T-helper 9 cell (primary cell): ENCODE measurements at places on chromosomes 2 and 18.

GRCh38 chr2:168614172-168615018 is 158.3 kb downstream of the CERS6 start:
- no peak for DNase-seq

GRCh38 chr2:64581777-64582539 is 57.8 kb downstream of the AFTPH start:
- DNase-seq = no peak

DNA sequence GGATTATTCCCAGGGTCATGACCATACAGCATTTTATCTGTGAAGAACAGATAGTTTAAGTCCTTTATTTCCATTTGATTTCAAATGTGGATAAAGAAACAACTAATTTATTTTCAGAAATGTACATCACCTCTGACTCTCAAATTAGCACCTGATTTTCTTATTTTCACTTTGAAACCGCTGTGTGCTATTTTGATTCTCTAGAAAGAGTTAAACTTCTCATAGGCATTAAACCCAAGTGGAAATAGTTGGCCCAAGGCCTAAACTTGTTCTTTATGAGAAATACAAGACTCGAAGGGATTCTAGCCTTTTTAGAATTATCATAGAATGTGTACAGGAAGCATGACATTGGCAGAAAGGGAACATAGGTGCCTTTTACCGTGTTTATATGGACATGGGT is 41.5 kb upstream of the LTBP1 start:
- no peak for DNase-seq

DNA sequence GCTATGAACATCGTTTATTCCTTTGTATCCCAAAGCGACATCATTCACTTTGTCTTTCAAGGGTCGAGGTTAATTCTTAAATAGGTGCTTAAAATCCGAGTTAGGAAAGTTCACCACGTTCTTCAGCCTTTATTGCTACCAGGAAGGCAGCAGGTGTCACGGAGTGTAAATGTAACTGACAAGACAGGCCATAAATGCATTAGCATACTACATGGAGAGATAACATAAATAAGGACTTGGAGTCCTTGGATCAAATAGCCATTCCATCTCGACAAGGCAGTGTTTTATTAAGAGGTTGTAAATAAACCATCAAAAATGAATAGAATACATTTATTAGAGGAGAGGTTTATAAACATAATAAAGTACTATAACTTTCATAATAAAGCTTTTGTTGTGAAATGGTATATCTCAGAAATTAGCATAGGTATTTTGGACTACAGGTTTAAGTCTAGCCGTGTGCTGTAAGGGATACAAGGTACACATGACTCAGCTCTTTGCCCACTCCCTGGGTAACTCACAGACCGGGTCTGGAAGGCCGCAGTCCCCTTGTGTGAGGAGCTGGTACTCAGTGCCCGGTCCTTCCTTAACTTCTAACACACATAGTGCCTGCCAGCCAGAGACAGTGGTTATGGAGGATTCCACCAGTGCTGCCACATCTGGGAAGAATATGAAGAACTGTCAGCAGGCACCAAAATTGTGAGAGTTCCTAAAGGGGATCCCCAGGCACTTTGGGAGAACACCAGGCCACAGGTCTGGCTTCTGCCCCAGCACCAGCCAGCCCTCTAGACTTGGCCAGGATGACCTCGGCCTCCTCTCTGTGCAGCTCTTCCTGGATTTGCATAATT is 29.4 kb downstream of the CAPN13 start:
- DNase-seq = no peak

DNA sequence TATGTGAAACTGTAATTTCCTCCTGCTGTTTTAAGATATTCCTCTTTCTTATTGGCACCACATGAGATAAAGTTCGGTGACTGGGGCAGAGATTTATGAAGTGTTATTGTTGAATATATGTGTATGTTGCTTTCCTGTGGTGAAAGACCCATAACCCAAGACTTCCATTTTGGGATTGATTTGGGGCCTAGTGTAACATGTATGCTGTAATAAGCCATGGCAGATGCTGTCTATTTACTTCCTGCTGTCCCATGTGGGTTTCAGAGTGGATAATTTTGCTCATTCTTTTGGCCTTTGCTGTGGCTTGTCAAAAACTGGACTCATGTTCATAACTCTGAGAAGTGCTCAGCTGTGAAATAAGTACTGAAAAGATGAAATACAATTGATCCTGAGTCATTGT is 10.8 kb upstream of the MYO1B start:
- DNase-seq = no peak

GRCh38 chr2:45700407-45701013 is 49.0 kb downstream of the PRKCE start:
- no peak for DNase-seq

DNA sequence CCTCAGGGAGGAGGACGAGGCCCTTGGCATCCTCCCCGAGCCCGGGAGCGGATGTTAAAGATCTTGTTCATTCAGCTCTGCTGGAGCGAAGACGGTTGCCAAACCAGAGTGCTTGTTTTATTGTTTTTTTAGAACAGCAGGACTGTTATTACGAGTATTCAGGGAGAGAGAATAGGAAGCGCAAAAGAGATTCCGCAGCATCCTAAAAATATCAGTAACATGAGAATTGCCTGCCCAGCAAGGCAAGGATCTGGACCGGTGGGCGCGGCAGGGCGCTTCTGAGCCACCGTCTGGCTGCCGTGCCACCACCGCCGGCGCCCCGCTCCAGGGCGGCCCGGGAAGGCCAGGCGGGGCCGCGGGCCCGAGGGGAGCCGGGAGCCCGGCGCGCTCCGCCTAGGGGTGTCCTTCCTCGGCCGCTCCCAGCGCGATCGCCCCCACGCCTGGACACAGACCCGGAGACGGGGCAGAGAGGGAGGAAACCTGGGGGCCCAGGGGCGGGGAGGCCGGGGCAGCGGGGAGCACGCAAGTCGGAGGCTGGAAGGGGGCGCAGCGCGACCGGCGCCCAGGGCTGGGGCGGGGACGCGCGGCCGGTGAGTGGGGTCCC is 843 bp downstream of the CYS1 start:
- no peak for DNase-seq

- DNase-seq = no peak
Measured at GRCh38 chr2:23360571-23361125, 24.3 kb upstream of the KLHL29 start.

DNA sequence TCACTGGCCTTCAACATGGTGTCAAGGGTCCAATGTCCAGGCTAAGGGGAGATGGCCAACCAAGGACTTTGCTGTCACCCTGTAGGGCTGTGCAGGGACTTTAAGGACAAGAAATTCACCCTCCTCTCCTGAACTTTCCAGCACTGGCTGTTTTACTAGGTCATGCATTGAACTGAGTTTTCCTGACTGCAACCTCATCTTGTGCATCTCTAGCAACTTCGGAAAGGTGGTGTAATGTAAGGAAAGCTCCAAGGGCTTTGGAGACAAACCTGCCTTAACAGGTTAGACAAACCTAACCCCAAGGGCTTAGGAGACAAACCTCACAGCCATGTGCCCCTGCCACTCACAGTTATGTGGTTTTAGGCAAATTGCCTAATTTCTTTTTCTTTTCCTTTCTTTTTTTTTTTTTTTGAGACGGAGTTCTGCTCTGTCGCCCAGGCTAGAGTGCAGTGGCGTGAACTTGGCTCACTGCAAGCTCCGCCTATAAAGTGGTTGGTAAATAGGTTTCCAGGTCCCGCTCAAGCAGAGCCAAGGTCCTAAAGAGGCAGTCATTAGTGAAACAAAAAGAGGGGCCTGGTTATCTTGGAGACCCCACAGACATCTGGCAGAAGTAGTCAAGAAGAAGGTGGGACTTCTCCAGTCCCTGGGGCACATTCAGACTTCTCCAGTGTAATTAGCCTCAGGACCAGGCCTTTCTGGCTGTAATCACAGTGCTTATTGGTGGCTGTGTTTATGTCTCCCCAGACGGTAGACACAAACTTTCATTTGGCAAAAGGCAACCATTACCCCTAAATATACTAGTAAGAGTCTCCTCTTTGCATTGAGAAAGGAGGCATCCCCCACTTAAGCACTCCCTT is 37.6 kb upstream of the PMAIP1 start:
- DNase-seq = no peak

GRCh38 chr18:79915161-79916127 is 36.0 kb downstream of the SLC66A2 start:
- DNase-seq = no peak

- no peak for DNase-seq
Measured at GRCh38 chr2:148781544-148781943, 93.5 kb upstream of the KIF5C start.

GRCh38 chr18:57434536-57435494 is at the start of gene ONECUT2:
ONECUT2 (plus strand) TSS chr18:57435374; CDS start chr18:57435717, 343 bp downstream.
- peak; percentile 16 for DNase-seq

- DNase-seq = no peak
Measured at GRCh38 chr2:205078762-205079161, 533.5 kb downstream of the PARD3B start.

- no peak for DNase-seq
Measured at GRCh38 chr2:239994086-239994485, 31.1 kb downstream of the NDUFA10 start.

- peak; percentile 40 for DNase-seq
Measured at GRCh38 chr2:236968101-236968879, 117.4 kb upstream of the COPS8 start.

GRCh38 chr2:45120546-45120945 is 111.3 kb upstream of the SIX2 start:
- no peak for DNase-seq

DNA sequence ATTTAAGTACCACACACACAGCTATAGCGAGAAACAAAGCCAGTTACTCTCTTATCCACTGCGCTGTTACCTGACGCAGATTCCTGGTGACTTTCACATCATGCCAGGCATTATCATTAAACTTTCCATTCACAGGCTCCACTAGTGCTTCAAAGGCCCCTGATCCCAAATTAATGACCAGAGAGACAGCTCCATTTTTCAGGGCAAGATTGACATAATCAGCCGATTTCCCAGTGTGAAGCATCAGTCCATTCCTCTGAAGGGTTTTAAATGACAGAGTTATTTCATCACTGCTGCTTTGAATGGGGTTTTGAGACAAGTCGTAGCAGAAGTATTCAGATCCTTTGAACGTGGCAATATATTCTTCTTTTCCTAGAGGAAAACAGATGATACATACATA is 408.7 kb downstream of the NRXN1 start:
- no peak for DNase-seq

GRCh38 chr18:27863780-27864430 is 313.0 kb downstream of the CDH2 start:
- DNase-seq = no peak

DNA sequence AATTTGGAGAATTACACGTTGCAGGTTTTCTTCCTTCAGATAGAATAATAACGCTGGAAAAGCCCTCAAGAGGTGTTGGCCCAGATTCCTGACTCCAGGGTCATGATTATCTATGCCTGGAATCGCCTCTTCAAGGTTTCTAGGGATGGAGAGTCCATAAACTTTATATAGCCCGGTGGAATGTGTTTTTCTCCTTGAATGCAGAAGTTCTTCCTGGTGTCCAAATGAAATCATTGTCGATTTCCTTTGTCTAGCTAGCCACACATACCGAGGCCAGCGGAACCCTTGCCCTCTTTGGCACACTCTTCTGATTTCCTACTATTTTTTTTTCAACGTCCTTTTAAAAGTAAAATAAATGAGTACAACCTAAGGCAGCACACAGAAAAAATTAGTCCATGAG is 117.8 kb downstream of the PID1 start:
- no peak for DNase-seq

GRCh38 chr2:44774826-44775492 is 166.5 kb upstream of the SIX3 start:
- DNase-seq = no peak

DNA sequence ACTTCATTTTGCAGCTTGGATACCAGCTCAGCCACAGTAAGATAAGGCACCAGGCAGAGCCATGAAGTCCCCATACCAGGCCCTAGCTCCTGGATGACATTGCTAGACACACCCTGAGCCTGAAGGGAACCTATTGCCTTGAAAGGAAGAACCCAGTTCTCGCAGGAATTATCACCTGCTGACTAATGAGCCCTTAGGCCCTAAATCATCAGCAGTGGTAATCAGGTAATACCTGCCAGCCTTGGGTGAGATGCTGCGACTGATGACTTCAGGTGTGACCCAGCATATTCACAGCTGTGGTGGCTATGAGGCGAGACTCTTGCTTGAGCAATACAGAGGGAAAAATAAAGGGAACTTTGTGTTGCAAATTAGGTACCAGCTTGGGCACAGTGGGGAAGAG is 24.9 kb downstream of the CLK1 start:
- no peak for DNase-seq

DNA sequence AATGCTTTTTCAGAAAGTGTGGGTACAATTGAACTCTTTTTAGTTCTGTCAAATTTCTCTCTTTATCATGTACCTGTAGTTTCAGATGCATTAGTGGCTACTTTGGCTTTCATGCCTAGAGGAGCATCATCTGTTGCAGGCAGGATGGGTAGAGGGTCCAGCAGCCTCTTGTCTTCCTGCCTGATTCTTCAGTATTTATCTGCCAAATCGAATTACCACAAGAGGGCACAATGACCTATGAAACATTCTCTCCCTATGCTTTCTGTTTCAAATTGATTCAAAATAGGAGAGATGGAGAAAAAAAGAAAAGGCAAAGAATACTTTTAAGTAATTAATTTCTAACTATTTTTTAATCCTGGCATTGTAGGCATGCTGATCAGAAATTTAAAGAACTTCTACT is 477.2 kb downstream of the TRIB2 start:
- no peak for DNase-seq

DNA sequence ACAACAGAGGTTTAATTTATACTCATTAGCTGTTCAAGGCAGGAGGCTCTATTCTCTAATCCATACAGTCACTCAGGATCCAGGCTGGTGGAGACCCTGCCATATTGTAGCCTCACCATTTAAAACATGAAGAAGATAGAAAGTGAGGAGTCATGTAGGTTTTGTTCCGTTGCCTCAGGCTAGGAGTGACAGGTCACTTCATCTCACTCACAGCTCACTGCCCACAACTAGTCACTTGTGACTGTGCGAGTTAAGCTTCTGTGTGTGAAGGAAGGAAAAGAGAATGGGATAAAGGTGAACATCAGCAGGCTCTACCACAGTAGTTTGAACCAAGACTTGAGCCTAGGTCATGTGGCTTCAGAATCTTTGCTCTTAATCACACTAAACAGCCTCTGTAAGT is 9.0 kb upstream of the IGFBP2 start:
- no peak for DNase-seq

GRCh38 chr2:40752796-40753195 is 300.9 kb upstream of the SLC8A1 start:
- DNase-seq = no peak

DNA sequence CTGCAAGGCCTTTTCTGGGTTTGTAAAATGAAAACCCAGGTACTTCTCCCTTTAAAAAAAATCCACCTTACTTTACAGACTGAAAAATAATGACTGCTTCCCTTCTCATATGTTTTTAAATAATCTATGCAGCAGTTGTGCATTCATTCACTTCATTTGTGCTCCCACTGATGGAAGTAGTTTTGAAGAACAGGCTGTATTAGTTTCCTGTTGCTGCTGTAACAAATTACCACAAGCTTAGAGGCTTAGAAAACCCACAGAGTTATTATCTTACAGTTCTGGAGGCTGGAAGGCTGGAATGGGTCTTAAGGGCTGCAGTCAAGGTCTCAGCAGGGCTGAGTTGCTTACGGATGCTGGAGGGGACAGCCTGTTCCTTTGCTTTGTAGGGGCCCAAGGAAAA is 335.0 kb downstream of the TGIF1 start:
- DNase-seq = no peak
